Endodermal cell (in vitro differentiated cells): ENCODE measurements at places on chromosomes 3 and 15. TPM values are rescaled to one million over a fixed set of nuclear protein-coding genes. Genes with fewer than 3 reads are reported as not detected.

DNA sequence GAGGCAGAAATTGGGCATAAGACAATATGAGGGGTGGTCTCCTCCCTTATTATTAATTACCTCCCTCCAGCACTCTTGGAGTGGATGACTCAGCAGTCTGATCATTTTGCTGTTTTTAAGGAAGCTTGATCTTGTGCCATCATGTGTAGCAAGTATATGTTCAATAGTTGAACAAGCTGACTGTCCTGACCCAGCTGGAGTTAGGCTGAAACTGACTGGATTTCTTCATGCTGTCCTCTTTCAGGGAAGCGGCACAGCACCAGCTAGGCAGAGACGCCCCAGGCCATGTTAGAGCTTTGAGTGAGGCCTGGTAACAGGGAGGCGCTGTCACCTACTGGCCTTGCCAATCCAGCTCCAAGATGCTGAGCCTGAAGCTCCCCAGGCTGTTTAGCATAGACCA, 54.4 kb upstream of the KIF23 start:
- DNase-seq: no peak

DNA sequence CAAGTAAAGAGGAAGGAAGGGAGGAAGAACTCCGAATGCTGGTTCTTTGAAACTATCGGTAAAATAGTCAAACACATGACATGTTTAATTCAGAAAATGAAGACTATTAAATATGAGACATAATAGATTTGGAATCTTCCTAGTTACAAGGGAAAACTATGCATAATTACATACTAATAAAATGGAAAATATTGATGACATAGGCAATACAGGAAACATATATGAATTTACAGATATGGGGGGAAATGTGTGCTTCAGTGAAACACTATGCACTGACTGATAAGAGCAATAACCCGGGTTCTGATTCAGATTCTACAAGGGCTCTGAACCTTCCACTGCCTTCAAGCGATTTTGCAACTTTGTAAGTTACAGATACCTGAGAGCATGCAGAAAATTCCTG, 185.9 kb downstream of the PDE8A start:
- DNase-seq: no peak

- no peak for DNase-seq
Observed at GRCh38 chr3:19093084-19093483, 55.2 kb upstream of the KCNH8 start.

GRCh38 chr3:193499136-193499770, 55.4 kb downstream of the ATP13A4 start:
- DNase-seq: no peak

DNA sequence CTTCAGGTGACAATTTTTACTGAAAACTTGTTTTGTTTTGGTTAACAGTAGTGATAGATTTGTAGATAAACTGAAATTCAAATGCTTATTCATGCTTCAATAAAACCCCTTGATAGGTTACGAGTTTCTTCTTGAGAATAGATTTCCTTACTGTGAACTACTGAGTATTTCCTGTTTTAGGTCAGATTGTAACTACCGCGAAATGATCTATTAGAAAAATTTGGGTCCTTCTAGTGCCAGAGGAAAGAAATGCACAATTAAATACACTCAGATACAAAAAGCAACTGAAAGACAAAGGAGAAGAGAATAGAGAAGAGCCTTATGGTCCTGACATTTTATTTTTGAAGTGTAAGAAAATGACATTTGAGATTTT, 251.7 kb upstream of the TBL1XR1 start:
- DNase-seq: no peak

- peak; percentile 80 for DNase-seq
Observed at GRCh38 chr3:51798411-51798963, 19.4 kb upstream of the IQCF6 start.

DNA sequence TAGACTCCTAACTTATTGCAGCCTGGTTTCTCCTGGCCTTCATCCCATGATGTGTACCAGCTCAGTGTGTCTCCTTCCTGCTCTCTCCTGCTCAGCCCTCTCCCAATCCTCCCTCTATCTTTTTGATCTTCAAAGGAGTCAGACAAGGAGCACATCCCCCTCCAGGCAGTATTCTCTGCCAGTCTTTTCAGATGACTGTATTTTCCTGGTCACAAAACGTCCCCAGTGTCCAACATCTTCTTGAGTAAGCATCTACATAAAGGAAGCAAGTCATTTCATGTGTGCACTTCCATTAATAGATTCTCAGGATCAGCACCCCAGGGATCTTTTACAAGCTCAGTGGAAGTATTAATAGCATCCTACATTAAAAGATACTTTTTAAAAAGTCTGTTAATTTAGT, 148.9 kb upstream of the THBS1 start:
- DNase-seq: no peak

DNA sequence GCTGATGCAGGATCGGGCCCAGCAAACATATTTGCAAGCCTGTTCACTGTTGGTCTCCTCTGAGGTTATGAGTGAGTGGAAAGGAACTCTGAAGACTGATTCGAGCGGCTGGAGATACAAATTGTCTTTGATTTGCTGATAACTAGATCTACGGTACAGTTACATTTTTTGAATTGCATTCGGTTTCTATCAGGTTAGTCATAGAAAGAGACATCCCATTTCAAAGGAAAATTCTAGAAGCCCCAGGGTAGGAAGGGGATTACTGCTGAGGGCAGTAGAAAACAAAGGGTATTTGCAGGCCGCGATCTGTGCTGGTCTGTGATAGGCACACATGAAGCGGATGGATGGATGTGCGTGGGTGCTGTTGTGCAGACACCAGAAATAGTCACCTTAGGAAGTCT, 228.4 kb downstream of the ITPR1 start:
- no peak for DNase-seq

GRCh38 chr3:100650651-100651619, 41.5 kb downstream of the ADGRG7 start:
- DNase-seq: no peak

- DNase-seq: no peak
Observed at GRCh38 chr3:166499636-166500035, 662.4 kb upstream of the BCHE start.

DNA sequence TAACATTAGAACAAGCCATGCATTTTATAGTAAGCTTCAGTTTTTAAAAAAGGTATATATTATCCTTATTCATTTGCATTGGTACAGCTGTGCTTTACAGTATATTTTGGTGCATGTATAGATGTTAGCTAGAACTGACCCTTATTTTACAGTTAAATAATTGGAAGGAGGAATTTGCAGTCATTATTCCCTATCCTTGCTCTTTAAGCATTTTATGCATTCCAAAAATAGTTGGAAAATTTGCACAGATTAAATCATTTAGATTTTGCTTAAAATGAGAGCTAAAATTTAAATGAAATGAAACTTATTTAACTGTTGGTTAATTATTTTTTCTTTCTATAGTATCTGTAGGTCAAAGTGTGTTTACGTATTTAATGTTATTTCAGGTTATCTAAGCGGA, 667.1 kb downstream of the NAALADL2 start:
- DNase-seq: no peak

GRCh38 chr3:9079676-9080075, 116.4 kb upstream of the RAD18 start:
- DNase-seq: no peak

GRCh38 chr3:55000546-55000945, 72.7 kb upstream of the LRTM1 start:
- no peak for DNase-seq

- DNase-seq: no peak
Observed at GRCh38 chr3:166877971-166878370, 502.1 kb downstream of the ZBBX start.

DNA sequence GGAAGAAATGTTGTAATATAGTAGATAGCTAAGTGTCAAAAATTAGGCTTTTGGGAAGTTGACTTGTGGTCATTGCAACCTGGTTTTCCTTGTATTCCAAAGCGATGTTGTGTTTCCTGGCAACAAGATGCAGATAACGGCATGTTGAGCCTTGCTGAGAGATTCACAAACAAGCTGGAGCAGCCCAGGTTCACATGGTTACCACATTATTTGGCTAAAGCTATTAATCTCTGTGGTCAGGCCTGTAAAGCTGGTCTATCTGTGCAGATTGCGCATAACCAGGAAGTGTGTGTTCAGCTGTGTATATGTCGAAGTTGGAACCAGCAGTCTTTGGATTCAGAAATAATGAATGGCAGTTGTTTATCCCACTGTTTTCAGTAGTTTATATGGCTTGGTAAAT, 6.6 kb downstream of the TIPARP start:
- DNase-seq: peak; percentile 73

DNA sequence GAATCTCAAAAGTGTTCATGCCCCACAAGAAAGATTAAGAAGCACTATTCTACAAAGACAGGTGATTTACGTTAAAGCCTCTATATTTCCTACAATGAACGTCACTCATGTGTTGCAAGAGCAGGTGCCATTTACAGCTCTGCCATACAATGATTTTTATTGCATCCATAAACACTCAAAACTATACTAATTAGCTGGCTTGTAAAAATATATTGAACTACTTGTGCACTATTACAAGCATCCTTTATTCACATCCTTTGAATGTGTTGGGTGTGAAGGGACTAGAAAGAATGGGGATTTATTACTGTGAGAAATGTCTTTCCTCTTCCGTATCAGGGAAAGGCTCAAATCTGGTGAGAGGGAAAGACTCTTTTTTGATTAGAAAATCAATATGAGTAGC, 50.7 kb upstream of the C3orf49 start:
- no peak for DNase-seq

DNA sequence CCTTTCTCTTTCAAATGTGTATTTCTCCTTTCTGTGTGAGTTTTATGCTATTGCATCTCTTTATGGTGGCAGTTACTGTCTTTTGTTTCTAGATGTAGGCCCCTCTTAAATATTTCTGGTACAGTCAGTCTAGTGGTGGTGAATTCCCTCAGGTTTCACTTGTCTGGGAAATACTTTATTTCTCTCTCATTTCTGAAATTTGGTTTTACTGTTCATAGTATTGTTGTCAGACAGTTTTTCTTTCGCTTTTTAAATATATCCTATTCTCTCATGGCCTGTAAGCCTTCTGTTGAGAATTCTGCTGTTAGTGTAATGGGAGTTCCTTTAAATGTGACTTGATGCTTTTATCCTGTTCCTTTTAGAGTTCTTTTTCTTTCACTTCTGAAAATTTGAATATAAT, 874.0 kb downstream of the PLOD2 start:
- no peak for DNase-seq

GRCh38 chr3:159882367-159882766, 106.3 kb upstream of the IL12A start:
- no peak for DNase-seq

DNA sequence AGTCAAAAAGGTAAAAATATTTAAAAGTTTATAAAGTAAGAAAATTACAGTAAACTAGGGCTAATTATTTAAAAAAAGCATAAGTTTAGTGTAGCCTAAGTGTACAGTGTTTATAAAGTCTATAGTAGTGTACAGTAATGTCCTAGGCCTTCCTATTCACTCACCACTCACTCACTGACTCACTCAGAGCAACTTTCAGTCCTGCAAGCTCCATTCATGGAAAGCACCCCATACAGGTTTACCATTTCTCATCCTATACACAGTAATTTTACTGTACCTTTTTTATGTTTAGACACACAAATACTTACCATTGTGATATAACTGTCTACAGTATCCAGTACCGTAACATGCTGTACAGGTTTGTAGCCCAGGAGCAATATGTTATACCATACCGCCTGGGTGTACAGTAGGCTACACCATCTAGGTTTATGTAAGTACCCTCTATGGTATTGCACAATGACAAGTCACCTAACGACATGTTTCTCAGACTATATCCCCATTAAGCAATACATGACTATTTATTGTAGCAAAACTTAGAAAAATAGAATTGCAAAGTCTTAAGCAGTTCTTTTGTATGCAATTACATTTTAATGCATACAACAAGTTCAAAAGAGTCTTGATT, 19.5 kb downstream of the AVEN start:
- no peak for DNase-seq

DNA sequence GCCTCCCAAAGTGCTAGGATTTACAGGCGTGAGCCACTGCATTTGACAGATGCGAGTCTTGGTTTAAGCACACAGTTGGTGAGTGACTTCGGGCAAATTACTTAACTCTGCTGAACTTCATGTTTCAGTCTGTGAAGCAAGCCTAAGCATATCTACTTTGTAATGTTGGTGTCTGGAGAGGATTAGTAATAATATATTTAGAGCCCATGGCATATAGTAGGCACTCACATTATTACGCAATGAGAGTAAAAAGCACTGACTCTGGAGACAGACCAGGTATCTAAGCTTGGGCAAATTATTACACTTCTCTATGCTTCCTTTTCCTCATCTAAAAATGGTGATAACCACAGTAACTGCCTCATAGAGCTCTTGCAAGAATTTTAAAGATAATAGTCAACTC, 208.7 kb upstream of the P2RY1 start:
- no peak for DNase-seq

DNA sequence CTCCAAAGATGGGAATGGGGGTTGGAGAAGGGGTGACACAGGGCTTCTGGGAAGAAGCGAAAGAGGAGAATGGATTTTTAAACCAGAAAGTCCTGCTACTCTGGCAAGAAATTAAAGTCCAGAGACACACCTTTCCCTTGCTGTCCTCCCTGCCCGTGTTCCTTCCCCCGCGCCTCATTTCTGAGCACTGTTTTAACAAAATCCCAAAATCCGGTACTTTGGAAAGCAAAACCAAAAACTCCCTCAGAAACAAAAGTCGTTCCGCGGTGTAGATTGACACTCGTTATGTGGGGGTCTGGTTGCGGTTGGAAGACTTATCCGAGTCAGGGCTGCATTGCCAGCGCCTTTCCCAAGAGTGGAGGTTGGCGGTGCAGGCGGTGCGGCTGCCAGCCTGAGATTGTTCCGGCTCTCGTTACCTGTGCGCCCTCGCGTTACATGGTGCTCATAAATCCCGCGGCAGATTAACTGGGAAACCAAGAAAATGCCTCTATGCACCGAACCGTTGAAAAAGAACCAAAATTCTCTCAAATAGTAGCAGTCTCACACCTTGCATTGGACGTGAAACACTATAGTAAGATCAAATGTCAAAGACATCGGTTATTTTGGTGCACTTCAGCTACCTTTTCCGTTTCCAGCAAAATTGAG, 217.7 kb downstream of the MEIS2 start:
- peak; percentile 73 for DNase-seq

DNA sequence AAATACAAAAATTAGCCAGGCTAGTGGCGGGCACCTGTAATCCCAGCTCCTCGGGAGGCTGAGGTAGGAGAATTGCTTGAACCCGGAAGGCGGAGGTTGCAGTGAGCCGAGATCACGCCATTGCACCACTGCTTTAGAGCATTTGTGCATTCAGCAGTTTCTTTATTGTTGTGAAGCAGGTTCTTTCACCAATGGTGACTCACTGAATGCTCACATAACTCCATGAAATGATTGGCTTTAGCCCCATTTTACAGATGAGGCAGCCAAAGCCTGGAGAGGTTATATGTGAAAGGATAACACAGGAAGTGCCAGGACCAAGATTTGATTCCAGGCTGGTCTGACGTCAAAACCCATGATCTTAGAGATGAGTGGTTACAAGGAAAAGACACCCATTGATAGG, 195.2 kb downstream of the SLCO3A1 start:
- no peak for DNase-seq

- no peak for DNase-seq
Observed at GRCh38 chr15:94327356-94327936, 96.1 kb downstream of the MCTP2 start.

The ARGFX gene
- total RNA-seq: not detected in 3 replicates

The SPG21 gene
- 90.5 to 98.1 TPM (median 96.1 TPM) in 3 replicates for total RNA-seq

The PCLAF gene
- 28.9 and 34.2 TPM in 2 replicates for total RNA-seq

The GOLGA6L7 gene
- 0.42 TPM in 1 of 3 replicates, not detected in the others for total RNA-seq

The SETMAR gene
- total RNA-seq: 8.4 to 18.8 TPM (median 17.6 TPM) in 3 replicates

The TLR9 gene
- 0.11 TPM in 1 of 2 replicates, not detected in the other for total RNA-seq

The ZNF710 gene
- 17.7 to 33.0 TPM (median 31.8 TPM) in 3 replicates for total RNA-seq

The GOLGA8Q gene
- not detected in 3 replicates for total RNA-seq

The SLC9C1 gene
- 0.66 and 1.2 TPM in 2 replicates for total RNA-seq

The RASGRF1 gene
- 0.28 TPM in 1 of 3 replicates, not detected in the others for total RNA-seq

The CSPG4 gene
- 3.1 to 3.9 TPM (median 3.3 TPM) in 3 replicates for total RNA-seq

The AVEN gene
- total RNA-seq: 17.9 and 18.9 TPM in 2 replicates
